Activated B cell treated with CpG ODN at 0.5 μM for 24 hours (primary cell): ENCODE measurements at places on chromosomes 11 and 22. TPM values are rescaled to one million over a fixed set of nuclear protein-coding genes. Genes with fewer than 3 reads are reported as not detected.

The OR8A1 gene
- total RNA-seq: not detected in 2 replicates

The RAD9A gene
- 30.4 and 35.2 TPM in 2 replicates for total RNA-seq

The SYT12 gene
- not detected in 2 replicates for total RNA-seq

DNA sequence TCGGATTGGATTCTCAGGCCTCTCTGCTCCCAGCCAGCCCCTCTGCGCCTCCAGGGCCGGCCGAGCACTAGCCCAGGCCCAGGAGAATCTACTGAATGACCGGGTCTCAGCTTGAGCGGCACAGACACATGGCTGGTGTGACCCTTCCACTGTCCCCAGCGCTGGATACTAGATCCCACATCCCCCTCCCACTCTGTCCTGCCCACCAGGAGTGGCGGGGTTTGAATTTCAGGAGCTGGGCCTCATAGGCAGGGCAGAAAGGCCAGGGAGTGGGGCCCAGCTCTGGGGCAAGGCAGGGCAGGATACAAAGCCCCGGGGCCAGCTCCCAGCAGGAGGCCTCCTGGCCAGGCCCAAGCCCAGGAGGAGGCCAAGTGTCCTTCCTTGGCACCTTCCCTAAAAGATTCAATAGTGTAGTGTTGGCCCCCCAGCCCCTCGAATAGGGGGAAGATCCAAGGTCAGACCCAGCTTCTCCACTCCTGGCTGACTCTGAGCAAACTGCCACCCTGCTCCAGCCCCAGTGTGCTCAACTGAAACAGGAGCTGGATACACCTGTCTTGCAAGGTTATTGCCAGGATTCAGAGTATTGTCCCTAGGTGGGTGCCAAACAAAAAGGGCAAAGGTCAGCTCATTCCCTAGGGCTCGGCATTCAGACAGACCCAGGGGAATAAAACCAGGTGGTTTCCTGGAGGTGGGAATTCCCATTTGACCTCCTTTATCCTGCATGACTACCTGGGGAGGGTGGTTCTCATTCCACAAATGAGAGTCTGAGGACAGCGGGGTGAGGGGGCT lies 22.5 kb upstream of the TCF20 start:
- no peak overlapping the region for H3K27ac ChIP-seq
- DNase-seq: no peak
- H3K4me3 ChIP-seq: no peak overlapping the region
- no peaks in the 10 kb centered on the region for H3K27me3 ChIP-seq
- H3K4me1 ChIP-seq: peaks cover 40% of the 10 kb centered on the region

GRCh38 chr22:40951795-40952605 lies 822 bp downstream of the RBX1 start:
- H3K27me3 ChIP-seq: no peaks in the 10 kb centered on the region
- H3K27ac ChIP-seq: peak overlapping the region; percentile 100
- H3K36me3 ChIP-seq: peaks cover 43% of the 10 kb centered on the region
